ENCODE measurements at places on chromosomes 2 and 18. TPM values are rescaled to one million over a fixed set of nuclear protein-coding genes. Genes with fewer than 3 reads are reported as not detected.

GRCh38 chr2:25363733-25364132, 22.0 kb upstream of the DNMT3A start:
- peaks cover 4% of the 10 kb centered on the region for H3K4me1 ChIP-seq
- H3K4me3 ChIP-seq, result no peak overlapping the region
- no peak overlapping the region for H3K27ac ChIP-seq
- no peaks in the 10 kb centered on the region for H3K27me3 ChIP-seq
- no peak for DNase-seq

Gene FAM228A
- not detected for total RNA-seq

DNA sequence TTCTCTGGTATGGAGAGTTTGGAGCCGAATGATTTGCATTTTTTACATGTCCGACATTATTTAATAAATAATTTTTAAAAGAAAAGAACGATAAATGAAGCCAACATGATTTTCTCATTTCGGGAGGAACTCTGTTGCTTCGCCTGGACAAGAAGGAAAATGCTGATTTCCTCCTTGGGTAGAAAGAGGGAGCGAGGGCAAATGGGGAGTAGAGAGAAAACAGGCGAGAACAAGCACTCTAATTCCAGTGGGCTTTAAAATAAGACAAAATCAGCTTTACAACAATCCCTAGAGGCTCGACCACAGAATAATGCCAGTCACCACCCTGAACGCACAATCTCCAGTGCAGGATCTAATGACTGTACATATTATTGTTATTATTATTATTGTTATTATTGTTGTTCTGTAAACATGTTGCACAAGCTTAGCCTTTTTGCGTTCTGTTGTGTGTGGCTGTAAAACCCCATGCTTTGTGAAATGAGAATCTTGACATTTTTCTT, 3.7 kb downstream of the DLX1 start:
- no peak overlapping the region for H3K27ac ChIP-seq
- H3K4me3 ChIP-seq, result no peak overlapping the region
- H3K4me1 ChIP-seq, result peaks cover 38% of the 10 kb centered on the region
- peaks cover 96% of the 10 kb centered on the region for H3K27me3 ChIP-seq
- no peaks in the 10 kb centered on the region for H3K36me3 ChIP-seq

- H3K27ac ChIP-seq, result no peak overlapping the region
- DNase-seq, result no peak
- H3K4me3 ChIP-seq, result no peak overlapping the region
- H3K36me3 ChIP-seq, result no peaks in the 10 kb centered on the region
- no peaks in the 10 kb centered on the region for H3K27me3 ChIP-seq
These were observed 98.0 kb upstream of the ITGA6 start for GRCh38 chr2:172329416-172329773.

- H3K36me3 ChIP-seq, result no peaks in the 10 kb centered on the region
- no peak for DNase-seq
- H3K27ac ChIP-seq, result no peak overlapping the region
- H3K4me1 ChIP-seq, result peaks cover 5% of the 10 kb centered on the region
- no peak overlapping the region for H3K4me3 ChIP-seq
- H3K27me3 ChIP-seq, result no peaks in the 10 kb centered on the region
These were observed 235.5 kb downstream of the HDAC4 start for GRCh38 chr2:239165206-239165831.

- no peak overlapping the region for H3K4me3 ChIP-seq
- no peaks in the 10 kb centered on the region for H3K27me3 ChIP-seq
- H3K4me1 ChIP-seq, result no peaks in the 10 kb centered on the region
- no peak overlapping the region for H3K27ac ChIP-seq
These were observed 100.8 kb upstream of the UGP2 start for GRCh38 chr2:63740943-63741342.

GRCh38 chr2:149924549-149925213, 337.1 kb upstream of the MMADHC start:
- no peak overlapping the region for H3K27ac ChIP-seq
- DNase-seq, result no peak
- H3K27me3 ChIP-seq, result no peaks in the 10 kb centered on the region
- no peaks in the 10 kb centered on the region for H3K36me3 ChIP-seq

DNA sequence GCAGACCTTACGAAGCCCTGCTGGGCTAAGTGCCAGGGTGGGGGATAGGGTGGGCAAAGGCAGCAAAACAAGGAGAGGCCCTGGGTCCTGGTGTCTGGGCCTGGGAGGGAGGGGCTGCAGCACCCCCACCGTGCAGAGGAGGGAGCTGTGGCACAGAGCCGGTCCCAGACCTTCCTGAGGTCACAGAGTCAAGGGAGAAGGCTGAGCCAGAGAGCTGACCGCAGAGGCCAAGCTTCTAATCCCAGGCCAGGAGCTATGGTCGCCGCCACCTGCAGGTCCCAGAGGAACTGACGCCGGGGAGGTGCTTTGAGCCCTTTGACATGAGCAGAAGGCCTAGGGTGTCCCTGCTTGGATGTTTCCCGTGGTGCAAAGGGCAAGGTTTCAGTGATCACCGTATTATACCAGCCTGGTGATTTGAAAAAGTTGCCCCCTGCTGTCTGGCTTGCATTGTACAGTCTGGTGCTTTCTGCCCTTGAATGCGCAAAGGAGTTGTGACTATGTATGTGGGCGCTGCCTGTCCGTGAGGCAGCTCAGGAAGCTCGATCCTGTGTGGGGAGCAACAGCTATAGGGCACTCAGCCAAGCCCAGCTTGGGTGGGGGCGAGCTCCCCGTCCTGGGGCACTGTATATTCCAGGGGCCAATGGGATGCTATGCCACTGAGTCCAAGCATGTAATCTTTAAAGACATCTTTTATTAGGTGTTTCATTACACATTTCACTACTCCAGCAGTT, 44.3 kb downstream of the EDAR start:
- H3K27me3 ChIP-seq, result no peaks in the 10 kb centered on the region
- H3K36me3 ChIP-seq, result no peaks in the 10 kb centered on the region
- H3K4me1 ChIP-seq, result no peaks in the 10 kb centered on the region
- DNase-seq, result no peak
- H3K4me3 ChIP-seq, result no peak overlapping the region

GRCh38 chr2:98772536-98772935, 41.6 kb upstream of the MGAT4A start:
- peak overlapping the region; percentile 84 for H3K27ac ChIP-seq
- DNase-seq, result no peak
- H3K36me3 ChIP-seq, result no peaks in the 10 kb centered on the region
- peaks cover 62% of the 10 kb centered on the region for H3K4me1 ChIP-seq
- H3K27me3 ChIP-seq, result no peaks in the 10 kb centered on the region

DNA sequence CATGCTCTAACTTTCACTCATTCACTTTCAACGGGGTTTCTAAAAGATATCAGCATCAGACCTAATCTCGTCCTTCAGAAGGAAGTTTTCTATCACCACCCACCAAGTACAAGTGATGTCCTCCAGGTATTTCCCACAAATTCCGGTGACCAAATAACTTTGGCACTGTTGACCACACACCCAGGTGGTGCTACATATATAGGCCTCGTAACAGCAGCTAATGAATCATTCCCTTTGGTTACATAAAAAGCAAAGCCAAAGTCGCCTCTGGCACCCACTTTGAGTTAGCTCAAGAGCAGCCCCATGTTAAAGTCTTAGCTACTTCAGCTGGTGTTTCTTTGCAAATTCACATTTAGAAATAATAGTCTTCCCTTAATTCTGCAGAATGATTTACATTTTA, 138.2 kb upstream of the OSR1 start:
- H3K36me3 ChIP-seq, result no peaks in the 10 kb centered on the region
- no peak overlapping the region for H3K27ac ChIP-seq
- DNase-seq, result no peak
- no peaks in the 10 kb centered on the region for H3K27me3 ChIP-seq

- no peaks in the 10 kb centered on the region for H3K27me3 ChIP-seq
- H3K36me3 ChIP-seq, result no peaks in the 10 kb centered on the region
- H3K27ac ChIP-seq, result no peak overlapping the region
- no peak for DNase-seq
These were observed 32.1 kb downstream of the FRZB start for GRCh38 chr2:182834293-182834692.

- no peak overlapping the region for H3K27ac ChIP-seq
- no peak overlapping the region for H3K4me3 ChIP-seq
- H3K4me1 ChIP-seq, result no peaks in the 10 kb centered on the region
- H3K36me3 ChIP-seq, result no peaks in the 10 kb centered on the region
- no peak for DNase-seq
These were observed 84.8 kb downstream of the EVA1A start for GRCh38 chr2:75475976-75476375.

GRCh38 chr18:52156166-52156565, 183.8 kb upstream of the DCC start:
- H3K27me3 ChIP-seq, result no peaks in the 10 kb centered on the region
- H3K27ac ChIP-seq, result no peak overlapping the region
- H3K4me1 ChIP-seq, result no peaks in the 10 kb centered on the region
- no peak overlapping the region for H3K4me3 ChIP-seq
- no peaks in the 10 kb centered on the region for H3K36me3 ChIP-seq

- DNase-seq, result no peak
- H3K4me3 ChIP-seq, result no peak overlapping the region
- H3K36me3 ChIP-seq, result no peaks in the 10 kb centered on the region
- no peaks in the 10 kb centered on the region for H3K4me1 ChIP-seq
- H3K27me3 ChIP-seq, result no peaks in the 10 kb centered on the region
These were observed 193.6 kb upstream of the FANCL start for GRCh38 chr2:58434692-58435091.

Gene TDRD15
- not detected for total RNA-seq

Gene LINC00305
- total RNA-seq, result not detected

GRCh38 chr2:127121776-127122176, 14.8 kb upstream of the BIN1 start:
- no peak overlapping the region for H3K27ac ChIP-seq
- H3K27me3 ChIP-seq, result no peaks in the 10 kb centered on the region
- DNase-seq, result no peak
- H3K36me3 ChIP-seq, result no peaks in the 10 kb centered on the region

GRCh38 chr2:1546901-1547300, 133.6 kb downstream of the TPO start:
- no peak overlapping the region for H3K27ac ChIP-seq
- no peak for DNase-seq
- no peak overlapping the region for H3K4me3 ChIP-seq

- no peaks in the 10 kb centered on the region for H3K36me3 ChIP-seq
- H3K27me3 ChIP-seq, result no peaks in the 10 kb centered on the region
- H3K4me3 ChIP-seq, result no peak overlapping the region
- no peak for DNase-seq
These were observed 464.5 kb upstream of the SALL3 start for GRCh38 chr18:78514910-78515670.

- no peak overlapping the region for H3K27ac ChIP-seq
- H3K4me3 ChIP-seq, result no peak overlapping the region
These were observed 7.0 kb upstream of the EPG5 start for GRCh38 chr18:45974088-45974536.

- H3K4me3 ChIP-seq, result no peak overlapping the region
- H3K27me3 ChIP-seq, result no peaks in the 10 kb centered on the region
- DNase-seq, result no peak
- no peaks in the 10 kb centered on the region for H3K36me3 ChIP-seq
These were observed 23.5 kb upstream of the L3MBTL4 start for GRCh38 chr18:6437937-6438818.

Gene TLX2
- total RNA-seq, result not detected

Measured in naive thymus-derived CD4-positive, alpha-beta T cell (primary cell).